ENCODE measurements at places on chromosomes 5 and 9.

GRCh38 chr9:36870960-36871359 lies 163.1 kb downstream of the PAX5 start:
- no peak for DNase-seq

- peak; percentile 44 for DNase-seq
These were observed 190.5 kb downstream of the TTLL11 start for GRCh38 chr9:121902461-121903135.

GRCh38 chr5:76958991-76959767 lies 6.3 kb downstream of the CRHBP start:
- no peak for DNase-seq

DNA sequence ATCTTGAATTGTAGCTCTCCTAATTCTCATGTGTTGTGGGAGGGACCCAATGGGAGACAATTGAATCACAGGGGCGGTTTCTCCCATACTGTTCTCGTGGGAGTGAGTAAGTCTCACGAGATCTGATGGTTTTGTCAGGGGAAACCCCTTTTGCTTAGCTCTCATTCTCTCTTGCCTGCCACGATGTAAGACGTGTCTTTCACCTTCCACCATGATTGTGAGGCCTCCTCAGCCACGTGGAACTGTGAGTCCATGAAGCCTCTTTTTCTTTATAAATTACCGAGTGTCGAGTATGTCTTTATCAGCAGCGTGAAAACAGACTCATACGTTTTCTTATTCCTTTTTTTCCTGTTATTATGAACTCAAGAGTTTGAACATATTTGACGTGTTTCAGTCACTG lies 39.1 kb downstream of the RETREG1 start:
- no peak for DNase-seq
